Right lung (tissue), 10 donors: ENCODE measurements at places on chromosomes 7 and 10. TPM values are rescaled to one million over a fixed set of nuclear protein-coding genes. Genes with fewer than 3 reads are reported as not detected.

Gene CALU
- polyA plus RNA-seq = 185 TPM

- no peak for DNase-seq
These were observed 87.7 kb downstream of the ZNF438 start for GRCh38 chr10:30944005-30944404.

GRCh38 chr7:106504645-106505044 lies 156.3 kb downstream of the CCDC71L start:
- no peak for DNase-seq

Gene CHST3
- 10.5 TPM for polyA plus RNA-seq

Gene C10orf67
- 0.52 TPM for polyA plus RNA-seq
